ENCODE measurements at places on chromosomes 5 and 9.

GRCh38 chr5:113678924-113679575, 165.6 kb downstream of the YTHDC2 start:
- peak; percentile 66 for DNase-seq

DNA sequence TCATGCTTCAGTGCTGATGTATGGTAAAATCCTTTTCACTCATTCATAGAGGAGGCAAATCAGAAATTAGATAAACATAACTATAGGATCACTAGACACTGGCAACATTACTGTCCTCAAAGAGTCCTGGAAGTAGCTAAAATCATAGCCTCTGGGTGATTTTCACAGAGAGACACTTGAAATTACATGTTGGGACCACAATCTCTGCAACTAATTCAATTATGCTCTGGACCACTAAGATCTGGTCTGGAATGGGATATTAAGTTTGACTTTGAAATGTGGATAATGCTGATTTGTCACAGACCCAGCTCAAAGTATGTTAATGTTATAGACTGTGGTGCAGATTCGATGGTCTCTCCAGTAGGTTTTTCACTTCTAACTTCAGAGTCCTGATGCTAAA, 214.6 kb upstream of the CCNH start:
- DNase-seq: no peak

- DNase-seq: no peak
These were observed 108.6 kb upstream of the RAD23B start for GRCh38 chr9:107174441-107174840.

GRCh38 chr9:93587651-93588347, 11.4 kb downstream of the PHF2 start:
- no peak for DNase-seq

DNA sequence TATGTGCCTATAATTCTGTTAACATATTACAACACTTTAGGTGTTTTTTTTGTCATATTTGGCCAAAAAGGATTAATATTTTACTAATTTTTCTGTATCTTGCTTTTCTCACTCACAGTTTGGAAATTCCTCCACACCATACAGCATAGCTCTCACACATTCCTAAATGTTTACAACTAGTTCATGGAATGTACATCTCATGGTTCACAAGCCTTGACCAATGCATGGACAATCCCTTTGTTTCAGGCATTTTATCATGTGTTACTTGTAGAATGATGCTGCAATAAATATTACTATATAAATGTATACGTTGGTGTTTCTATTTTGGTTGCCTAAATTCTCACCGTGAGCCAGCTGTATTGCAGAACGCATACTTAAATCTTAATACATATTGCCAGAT, 80.5 kb upstream of the SPATA31C2 start:
- DNase-seq: peak; percentile 71

- DNase-seq: no peak
These were observed 48.2 kb upstream of the ANGPTL2 start for GRCh38 chr9:127170652-127171051.

DNA sequence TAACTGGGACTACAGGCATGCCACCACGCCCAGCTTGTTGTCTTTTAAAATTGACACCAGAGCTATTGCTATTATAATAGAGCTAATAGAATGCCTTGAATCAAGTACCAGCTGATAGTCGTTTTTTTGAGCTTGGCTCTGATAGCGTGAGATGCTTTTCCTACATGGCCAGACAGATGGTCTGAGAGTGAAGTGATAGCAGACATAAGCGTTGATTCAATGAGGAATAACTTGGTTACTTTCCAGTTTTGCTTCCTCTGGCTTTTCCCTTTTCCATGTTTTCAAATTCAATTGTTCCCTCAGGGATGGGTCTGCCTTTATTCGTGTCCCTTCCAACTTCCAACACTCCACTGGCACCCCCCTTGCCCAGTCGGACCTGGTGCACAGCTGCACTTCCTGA, 15.4 kb downstream of the AGXT2 start:
- DNase-seq: peak; percentile 16

DNA sequence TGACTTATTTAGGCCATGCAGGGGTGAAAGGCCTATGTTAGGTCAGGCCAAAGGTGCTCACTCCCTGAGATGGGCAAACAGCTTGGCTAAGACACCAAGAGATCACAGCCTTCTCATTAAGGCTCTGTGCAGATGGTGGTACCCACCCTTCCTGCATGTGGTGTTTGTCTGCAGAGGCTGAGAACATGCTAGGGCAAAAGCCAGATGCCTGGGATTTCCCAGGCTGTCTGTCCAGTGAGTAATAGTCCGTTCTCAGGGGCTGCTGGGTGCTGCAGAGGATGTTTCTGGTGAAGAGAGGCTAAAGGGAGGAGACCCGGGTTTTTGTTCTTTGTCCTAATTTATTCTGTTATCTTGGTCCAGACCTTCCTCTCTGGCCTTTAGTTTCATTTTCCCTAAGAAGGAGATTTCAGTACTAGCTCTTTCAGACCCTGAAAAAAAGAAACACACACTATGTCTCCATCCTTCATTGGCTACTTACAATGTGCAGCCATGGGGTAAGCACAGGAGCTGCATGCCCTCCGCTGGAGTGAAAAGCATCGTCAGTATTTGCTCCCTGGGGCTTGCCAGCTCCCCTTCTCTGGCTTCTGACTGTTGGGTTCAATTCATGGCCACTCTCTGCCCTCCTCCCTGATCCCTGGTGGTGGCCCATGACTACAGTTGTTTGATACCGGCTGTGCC, 23.4 kb upstream of the GLRA1 start:
- DNase-seq: no peak

GRCh38 chr5:159850160-159850559, 66.1 kb upstream of the ADRA1B start:
- no peak for DNase-seq

GRCh38 chr5:106757672-106758071, 913.1 kb downstream of the EFNA5 start:
- DNase-seq: no peak

DNA sequence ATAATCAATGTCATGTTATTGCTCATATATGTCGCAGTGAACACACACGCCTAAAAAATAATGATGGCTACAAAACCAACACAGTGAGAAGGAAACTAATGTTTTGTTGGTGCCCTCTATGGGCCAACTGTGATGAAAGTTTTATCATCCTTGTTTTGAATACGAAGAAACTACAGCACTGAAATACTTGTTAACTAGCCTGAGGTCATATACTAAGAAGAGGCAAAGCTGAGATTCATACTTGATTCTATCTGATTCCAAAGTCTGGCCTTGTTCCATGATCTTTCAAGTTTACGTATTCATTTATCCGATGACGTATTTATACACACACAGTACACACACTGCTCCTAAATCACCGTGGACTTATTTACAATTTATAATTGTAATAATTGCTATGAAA, 16.1 kb upstream of the DRD1 start:
- peak; percentile 56 for DNase-seq

- DNase-seq: no peak
These were observed 23.8 kb downstream of the SHC3 start for GRCh38 chr9:89154651-89155336.

- DNase-seq: no peak
These were observed 300.5 kb downstream of the ARL15 start for GRCh38 chr5:54009828-54010227.

DNA sequence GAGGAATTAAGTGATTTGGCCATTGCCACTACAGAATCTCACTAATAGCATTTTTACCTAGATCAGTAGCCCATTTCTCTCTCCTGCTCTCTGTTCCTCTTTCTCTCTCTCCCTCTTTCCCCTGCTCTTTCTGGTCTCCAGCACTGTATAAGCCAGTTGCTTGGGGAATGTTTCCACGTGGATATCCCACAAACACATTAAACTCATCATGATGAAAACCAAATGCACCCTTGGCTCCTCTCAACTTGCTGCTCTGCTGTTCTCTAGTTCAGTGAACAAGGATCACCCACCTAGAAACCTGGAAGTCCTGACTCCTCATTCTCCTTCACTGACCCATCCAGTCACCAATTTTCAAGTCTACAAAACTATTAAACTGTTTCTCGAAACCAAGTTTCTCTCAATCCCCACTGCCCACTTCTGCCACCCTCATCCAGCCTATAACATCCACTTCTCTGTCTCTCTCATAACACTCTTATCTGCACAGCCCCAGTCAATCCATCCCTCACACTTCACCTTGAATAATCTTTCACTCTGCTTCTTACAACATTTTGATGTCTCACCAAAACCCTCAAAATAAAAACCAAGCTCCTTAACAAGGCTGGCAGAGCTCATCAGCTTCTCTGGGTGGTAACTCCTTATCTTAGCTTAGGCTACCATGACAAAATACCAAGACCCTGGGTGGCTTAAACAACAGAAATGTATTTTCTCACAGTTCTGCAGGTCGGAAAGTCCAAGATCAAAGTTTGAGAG, 79.3 kb downstream of the ARL15 start:
- DNase-seq: no peak

DNA sequence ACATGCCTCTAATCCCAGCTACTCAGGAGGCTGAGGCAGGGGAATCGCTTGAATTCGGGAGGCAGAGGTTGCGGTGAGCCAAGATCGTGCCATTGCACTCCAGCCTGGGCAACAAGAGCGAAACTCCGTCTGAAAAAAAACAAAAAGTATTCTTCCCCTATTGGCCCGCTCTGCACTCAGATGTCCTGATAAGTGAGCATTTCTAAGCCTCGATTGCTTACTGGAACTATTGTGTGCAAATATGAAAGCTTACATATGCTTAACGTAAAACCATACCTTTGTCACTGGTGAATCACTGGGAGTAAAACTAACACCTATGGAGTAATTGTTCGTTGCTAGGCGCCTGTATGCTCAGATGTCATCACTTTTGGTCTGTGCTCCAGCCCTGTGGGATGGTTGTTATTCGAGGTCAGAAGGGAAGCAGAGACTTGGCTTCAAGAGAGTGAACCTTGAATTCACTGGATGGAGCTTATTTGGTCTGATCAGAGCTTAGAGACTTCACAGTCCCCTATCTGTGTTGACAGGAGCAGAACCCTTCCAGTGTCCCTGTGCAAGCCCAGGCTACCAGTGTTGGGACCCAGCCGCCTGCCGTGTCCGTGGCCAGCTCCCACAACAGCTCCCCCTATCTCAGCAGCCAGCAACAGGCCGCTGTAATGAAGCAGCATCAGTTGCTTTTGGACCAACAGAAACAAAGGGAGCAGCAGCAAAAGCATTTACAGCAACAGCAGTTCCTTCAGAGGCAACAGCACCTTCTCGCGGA, 25.3 kb upstream of the LTC4S start:
- no peak for DNase-seq

DNA sequence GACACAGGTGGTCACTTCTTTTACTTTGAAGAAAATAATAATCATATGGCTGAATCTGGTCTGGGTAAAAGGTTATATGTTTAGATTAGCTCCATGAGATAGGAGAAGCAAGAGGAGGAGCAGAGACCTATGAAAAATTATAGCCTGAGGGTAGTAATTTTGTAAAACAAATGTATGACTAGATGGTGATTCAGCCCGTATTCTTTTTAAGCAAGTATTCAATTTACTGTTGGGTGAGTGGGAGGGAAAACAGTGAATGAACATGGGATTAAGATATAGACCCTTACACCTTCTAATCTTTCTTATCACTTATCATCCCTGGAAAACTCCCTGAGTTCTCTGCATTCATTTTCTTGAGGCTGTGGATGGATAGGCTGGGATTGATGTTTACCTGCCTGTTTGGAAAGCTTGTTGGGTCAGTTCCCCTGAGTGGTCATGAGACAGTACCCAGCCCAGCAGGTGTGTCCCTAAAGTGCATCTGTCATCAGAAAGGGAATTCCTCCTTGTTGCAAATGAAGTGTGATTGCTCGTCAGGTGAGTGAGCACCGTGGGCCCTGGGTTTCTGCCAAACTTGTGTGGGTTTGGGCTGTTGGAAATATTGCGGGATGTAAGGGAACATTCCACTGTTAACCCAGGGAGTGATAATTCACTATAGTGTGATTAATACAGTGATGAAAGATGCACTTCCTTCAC, 101.2 kb upstream of the GDNF start:
- no peak for DNase-seq

DNA sequence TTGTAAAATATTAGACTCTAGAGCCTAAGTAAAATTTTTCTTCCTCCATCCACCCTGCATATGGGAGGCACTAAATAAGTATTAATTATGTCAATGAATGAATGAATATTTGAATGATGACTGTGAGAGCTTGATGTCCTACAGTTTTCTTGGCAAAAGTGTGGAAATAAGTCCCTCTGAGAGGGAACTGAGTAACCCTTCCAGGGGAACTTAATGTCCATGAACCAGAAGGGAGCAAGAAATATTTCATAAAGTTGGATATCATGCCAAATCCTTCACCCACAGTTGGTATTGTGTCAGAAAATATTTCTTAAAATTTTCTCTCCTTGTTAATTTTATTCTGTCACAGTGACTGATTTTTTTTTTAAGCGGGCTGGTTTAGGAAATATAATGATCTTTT, 36.6 kb downstream of the NNT start:
- no peak for DNase-seq

DNA sequence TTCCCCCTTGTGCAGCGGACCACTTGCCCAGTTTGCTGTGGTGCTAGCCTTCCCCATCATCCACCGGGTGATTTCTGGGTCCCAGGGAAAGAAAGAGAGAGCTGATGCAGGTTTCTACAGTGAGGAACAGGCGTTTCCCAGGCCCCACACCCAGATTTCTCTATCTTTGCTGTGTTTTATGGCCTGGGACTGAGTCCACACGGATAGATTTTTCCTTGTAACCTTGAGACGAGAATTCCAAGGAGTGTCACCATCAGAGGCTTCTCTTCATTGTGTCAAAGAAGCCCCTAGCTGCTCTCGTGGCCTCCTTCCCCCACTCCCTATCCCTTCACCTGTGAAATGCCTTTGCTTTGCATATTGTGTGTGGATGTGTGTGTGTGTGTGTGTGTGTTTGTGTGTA, 21.2 kb upstream of the FGFR4 start:
- DNase-seq: no peak

- DNase-seq: no peak
These were observed 1132.9 kb upstream of the WWC1 start for GRCh38 chr5:167158588-167158987.

DNA sequence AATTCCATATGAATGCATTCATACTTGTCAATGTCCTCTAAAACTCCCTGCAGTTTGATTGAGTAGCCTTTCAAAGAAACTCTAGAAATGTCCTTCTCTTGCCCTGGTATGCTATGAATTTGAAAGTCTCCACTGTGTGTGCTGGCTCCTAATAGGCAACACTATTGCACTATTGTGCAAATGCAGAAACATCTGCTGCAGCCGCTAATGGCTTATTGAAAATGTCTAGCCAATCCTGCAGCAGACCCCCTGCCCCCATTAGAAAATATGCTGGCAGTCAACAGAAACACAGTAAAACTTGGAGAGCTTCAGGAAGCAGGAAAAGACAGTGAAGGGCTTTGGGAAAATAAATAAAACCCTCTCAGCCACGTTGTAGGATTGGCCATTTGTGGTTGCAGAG, 87.3 kb upstream of the GRAMD2B start:
- DNase-seq: peak; percentile 94

- no peak for DNase-seq
These were observed 4.4 kb upstream of the QSOX2 start for GRCh38 chr9:136249877-136250559.

DNA sequence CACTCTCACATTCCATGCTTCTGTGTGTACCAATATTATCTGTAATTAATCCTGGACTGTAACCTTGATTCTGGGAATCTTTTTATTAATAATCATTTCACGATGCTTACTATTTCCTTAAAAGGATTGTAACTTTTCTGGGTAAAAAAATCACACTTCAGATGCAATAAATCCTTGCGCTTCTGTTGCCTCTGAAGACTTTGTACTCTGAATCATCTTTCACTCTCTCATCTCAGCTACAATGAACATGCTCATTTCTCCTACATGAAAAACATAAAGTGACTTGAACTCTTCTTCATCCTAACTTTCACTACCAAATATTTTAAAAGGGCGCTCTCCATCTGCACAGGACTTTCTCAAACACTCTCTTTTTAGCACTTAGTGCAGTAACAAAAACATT, 50.0 kb downstream of the GDA start:
- DNase-seq: no peak

- no peak for DNase-seq
These were observed 317.4 kb upstream of the SLC30A5 start for GRCh38 chr5:68776381-68776780.

Data from lung (tissue), 17 donors.